ENCODE measurements at places on chromosomes 3 and 15.

DNA sequence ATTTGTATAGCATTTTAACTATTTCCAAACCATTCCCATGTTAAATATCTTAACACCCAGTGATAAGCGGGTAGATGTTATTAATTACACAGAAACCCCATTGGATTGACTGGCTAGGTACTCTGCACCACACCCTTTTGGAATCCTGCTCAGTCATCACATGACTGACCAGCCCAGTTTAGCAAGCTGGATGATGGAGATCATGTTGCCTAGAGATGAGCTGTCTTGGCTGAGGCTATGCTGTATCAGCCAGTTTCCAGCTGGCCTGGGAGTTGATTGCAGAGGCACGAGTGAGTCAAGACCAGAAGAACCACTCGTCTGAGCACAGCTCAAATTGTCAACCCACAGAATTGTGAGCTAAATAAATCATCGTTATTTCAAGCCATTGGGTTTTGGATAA lies 124.6 kb downstream of the ZNF621 start:
- no peak for DNase-seq

DNA sequence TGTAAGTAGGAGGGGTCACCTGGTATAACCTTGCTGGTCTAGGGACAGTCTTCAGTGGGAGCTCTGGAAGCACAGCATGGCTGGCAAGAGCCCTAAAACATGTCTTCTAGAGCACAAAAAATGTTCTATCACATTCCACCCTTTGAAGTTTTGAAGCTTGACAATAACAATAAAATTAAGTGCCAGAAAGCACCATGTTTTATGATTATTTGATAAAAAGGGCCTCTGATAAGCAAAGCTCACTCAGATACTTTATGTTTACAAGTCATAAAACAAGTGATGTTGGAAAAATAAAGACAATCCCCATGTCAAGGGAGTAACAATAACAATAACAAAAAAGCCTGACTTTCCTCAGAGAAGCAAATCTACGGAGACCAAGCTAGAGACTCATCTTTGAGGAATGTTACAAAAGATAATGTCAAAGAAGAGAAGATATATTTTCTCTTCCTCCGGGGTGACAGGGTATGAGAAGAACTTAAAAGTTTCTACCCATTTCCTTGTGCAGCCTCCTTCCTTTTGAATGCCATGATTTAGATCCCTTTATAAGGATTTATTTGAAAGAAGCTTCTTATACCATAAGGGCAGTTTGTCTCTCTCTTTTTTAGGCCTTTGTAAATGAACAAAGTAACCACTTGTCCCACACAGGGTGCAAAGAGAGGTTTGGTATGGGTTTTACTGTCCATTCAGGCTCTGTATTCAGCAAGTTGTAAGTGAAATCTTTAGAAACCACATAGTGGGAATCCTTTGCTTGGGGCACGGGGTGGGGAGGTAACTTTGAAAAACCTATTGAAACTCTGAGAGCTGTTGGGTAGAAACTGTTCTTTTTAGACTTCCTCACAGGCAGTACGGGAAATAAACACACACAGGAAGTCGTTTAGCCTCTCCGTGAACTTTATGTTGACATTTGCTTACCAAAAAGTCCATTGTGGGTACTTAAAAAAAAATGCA lies 109.6 kb upstream of the RBMS3 start:
- DNase-seq, result no peak

- no peak for DNase-seq
Observed at GRCh38 chr15:80098341-80098740, 38.9 kb downstream of the ZFAND6 start.

DNA sequence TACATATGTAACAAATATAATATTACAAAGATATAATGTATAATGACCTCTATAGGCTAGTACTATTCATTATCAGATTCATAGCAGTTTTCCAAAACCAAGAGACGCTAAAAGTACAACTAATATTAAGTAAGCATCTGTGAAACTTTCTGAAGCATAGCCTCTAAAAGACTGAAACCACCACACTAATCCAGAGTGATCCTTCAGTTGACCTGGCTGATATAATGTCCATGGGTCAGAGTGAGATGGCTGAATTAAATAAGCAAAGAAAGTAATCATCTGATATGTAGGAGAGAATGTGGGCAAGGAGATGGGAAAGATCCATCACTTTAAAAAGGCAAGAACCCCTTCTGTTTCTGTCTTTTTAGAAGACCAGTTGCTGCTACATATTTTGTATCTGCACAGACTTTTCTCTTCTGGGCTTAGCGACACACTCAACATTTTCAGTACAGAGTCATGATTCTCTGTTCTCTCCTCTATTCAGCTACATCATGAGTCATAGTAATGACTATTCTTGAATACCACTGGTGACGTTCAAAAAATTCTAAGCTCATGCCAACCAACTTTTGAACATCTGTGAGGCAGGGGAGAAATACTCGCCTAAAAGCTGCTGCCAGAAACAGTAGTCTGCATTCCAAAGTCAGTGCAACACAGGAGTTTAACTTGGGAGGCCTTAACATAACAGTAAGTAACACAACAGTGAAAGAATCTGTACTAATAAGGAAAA lies 149.6 kb downstream of the MAGI1 start:
- DNase-seq, result no peak
